ENCODE measurements at places on chromosomes 5 and 9. TPM values are rescaled to one million over a fixed set of nuclear protein-coding genes. Genes with fewer than 3 reads are reported as not detected.

ARHGEF28 gene
- total RNA-seq: 43.6 TPM

EPB41L4A gene
- 44.2 TPM for total RNA-seq

RUFY1 gene
- total RNA-seq: 75.0 TPM

ENG gene
- 115 TPM for total RNA-seq

PAPPA gene
- 2.3 TPM for total RNA-seq

CDH12 gene
- not detected for total RNA-seq

PCDHGC5 gene
- total RNA-seq: 2.2 TPM

TPPP gene
- 11.1 TPM for total RNA-seq

BRINP1 gene
- 1.1 TPM for total RNA-seq

PCDHAC2 gene
- total RNA-seq: 2.5 TPM

HTR4 gene
- total RNA-seq: not detected

UAP1L1 gene
- 9.9 TPM for total RNA-seq

ALDOB gene
- not detected for total RNA-seq

WWC1 gene
- 46.1 TPM for total RNA-seq

CDK7 gene
- total RNA-seq: 18.4 TPM

RPS23 gene
- total RNA-seq: 2,915 TPM

HAND1 gene
- not detected for total RNA-seq

TLE1 gene
- total RNA-seq: 91.1 TPM

FAM151B gene
- total RNA-seq: 8.1 TPM

KLHL9 gene
- 28.4 TPM for total RNA-seq

GRIA1 gene
- total RNA-seq: 0.89 TPM

IFNB1 gene
- total RNA-seq: not detected

PCDHB4 gene
- 3.8 TPM for total RNA-seq

G3BP1 gene
- total RNA-seq: 95.9 TPM

C9orf43 gene
- 0.67 TPM for total RNA-seq

AJM1 gene
- total RNA-seq: 1.7 TPM

ADAMTS13 gene
- 1.8 TPM for total RNA-seq

PRDM9 gene
- not detected for total RNA-seq

PCDHA11 gene
- total RNA-seq: 2.1 TPM

CDC20B gene
- total RNA-seq: not detected

PRR16 gene
- total RNA-seq: 3.3 TPM

LRRC26 gene
- total RNA-seq: not detected

CCDC107 gene
- total RNA-seq: 31.6 TPM

BTNL3 gene
- not detected for total RNA-seq

OTULINL gene
- 6.0 TPM for total RNA-seq

IL9 gene
- not detected for total RNA-seq

PCDHA13 gene
- 3.5 TPM for total RNA-seq

PHF24 gene
- total RNA-seq: 1.6 TPM

SLC35A4 gene
- total RNA-seq: 77.7 TPM

FST gene
- 1.7 TPM for total RNA-seq

ZNF658 gene
- total RNA-seq: 8.6 TPM

PPP3R2 gene
- total RNA-seq: 0.27 TPM

ECM2 gene
- total RNA-seq: 14.6 TPM

NXNL2 gene
- total RNA-seq: not detected

SLC22A5 gene
- total RNA-seq: 18.1 TPM

PCDHB13 gene
- total RNA-seq: 5.0 TPM
